ENCODE measurements at places on chromosomes 3 and 15. TPM values are rescaled to one million over a fixed set of nuclear protein-coding genes. Genes with fewer than 3 reads are reported as not detected.

PDCD6IP gene
- polyA plus RNA-seq, result 99.8 TPM

TF gene
- not detected for polyA plus RNA-seq

ADAMTSL3 gene
- polyA plus RNA-seq, result not detected

DNA sequence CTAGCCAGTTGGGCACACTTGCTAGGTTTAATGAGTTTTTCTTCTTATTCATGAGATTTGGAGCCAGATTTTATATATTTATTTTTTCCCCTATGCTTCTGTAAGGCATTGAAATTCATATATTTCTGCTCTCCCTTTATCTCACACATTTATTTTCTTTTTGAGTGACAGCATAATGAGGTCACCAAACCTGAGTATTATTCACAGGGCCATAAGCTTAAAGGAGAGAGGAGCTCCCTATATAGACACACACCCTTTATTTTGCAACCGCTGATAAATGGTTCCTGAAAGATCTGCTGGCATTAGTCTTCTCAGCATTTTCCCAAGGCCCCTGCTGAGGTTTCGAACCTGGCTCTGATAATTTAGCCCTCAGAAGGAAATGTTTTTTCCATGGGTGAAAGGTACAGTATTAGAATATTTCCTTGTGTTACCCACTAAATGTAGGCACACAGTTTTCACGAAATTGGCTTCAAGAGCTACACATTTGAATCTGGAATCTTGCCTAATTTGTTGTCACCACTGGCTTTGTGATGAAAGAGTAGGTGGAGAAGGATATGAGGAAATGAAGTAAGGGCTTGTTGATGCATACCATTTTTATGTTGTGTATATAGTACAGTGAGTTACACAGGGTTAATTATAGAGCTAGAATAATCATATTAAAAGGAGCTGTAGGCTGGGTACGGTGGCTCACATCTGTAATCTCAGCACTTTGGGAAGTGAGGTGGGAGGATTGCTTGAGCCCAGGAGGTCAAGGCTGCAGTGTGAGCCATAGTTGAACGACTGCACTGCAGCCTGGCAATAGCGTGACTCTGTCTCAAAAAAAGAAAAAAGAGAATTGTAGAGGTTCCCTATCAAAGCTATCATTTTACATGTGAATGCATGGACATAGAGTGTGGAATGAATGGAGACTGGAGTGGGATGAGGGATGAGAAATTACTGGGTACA lies 6.5 kb downstream of the KLHL18 start:
- DNase-seq, result no peak
- no peak overlapping the region for H3K27ac ChIP-seq
- H3K27me3 ChIP-seq, result no peaks in the 10 kb centered on the region
- peaks cover 19% of the 10 kb centered on the region for H3K4me1 ChIP-seq
- H3K4me3 ChIP-seq, result no peak overlapping the region

GRCh38 chr3:195394700-195395099 lies 48.1 kb downstream of the ACAP2 start:
- no peak for DNase-seq
- no peak overlapping the region for H3K4me3 ChIP-seq
- no peak overlapping the region for H3K27ac ChIP-seq
- no peaks in the 10 kb centered on the region for H3K27me3 ChIP-seq

Measured in immature natural killer cell (primary cell).